ENCODE measurements at places on chromosomes 13 and 19. TPM values are rescaled to one million over a fixed set of nuclear protein-coding genes. Genes with fewer than 3 reads are reported as not detected.

CD209 gene
- not detected for total RNA-seq

DNA sequence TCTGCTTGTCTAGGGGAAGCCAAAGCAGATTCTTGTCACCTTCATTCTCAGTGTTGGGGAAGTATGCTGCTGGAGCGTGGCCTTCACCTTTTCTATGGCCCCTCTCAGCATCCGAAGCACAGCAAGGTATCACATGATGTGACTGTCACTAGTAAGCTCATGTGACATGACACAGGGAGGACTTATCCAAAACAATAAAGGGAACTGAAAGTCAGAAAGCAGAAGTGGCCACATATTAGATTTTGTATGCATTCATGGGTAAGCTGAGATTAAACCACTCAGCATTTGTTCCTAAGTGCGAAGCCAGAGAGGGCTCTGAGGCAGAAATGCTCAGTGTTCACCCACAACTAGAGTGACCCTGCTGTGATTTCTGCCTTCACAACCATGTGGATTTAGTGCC, 72.8 kb upstream of the PCDH8 start:
- no peaks in the 10 kb centered on the region for H3K4me1 ChIP-seq
- no peak overlapping the region for H3K27ac ChIP-seq
- no peak overlapping the region for H3K4me3 ChIP-seq
- H3K27me3 ChIP-seq = peaks cover 7% of the 10 kb centered on the region

GRCh38 chr13:42762251-42762650, 19.1 kb upstream of the FAM216B start:
- H3K27ac ChIP-seq = peak overlapping the region; percentile 23
- H3K4me3 ChIP-seq = no peak overlapping the region
- DNase-seq = peak; percentile 36
- H3K4me1 ChIP-seq = peaks cover 7% of the 10 kb centered on the region
- H3K36me3 ChIP-seq = no peaks in the 10 kb centered on the region

DNA sequence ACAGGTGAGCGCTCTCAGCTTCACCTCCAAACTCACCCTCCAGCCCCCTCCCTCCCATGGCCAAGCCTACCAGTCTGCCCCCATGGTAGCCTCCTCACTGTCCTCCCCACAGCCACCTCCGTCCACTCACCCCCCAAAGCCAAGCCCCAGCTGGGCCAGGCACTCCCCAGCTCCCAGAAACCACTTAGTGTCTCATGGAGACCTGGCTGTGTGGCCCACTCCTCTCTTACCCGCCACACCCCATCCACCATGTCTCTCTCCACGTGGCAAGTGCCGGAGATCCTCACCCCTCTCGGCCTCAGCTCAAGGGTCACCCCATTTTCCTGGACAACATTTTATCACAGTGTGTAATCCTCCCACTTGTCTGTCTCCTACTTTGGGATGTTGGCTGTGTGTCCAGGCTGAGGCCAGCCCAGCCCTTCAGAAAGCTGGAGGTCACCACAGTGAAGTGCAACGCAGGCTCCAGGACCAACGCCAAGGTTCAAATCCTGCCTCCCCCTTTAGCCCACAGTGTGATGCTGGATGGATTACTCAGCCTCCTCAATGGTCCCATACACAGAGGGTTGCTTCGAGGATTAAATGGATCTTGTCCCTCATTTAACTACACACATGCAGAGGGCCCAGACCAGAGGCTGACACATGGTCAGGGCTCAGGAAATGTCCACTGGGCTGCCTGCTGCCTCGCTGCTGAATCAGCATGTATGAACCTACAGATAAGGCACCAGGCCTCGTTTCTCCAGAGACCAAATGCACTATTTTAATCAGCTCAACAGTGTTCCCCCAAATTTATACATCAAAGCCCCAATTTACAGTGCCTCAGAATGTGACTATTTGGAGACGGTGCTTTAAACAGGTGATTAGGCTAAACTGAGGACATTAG, 71.3 kb downstream of the CEBPG start:
- H3K27me3 ChIP-seq = no peaks in the 10 kb centered on the region
- no peaks in the 10 kb centered on the region for H3K36me3 ChIP-seq
- no peak overlapping the region for H3K27ac ChIP-seq
- H3K4me1 ChIP-seq = no peaks in the 10 kb centered on the region

CEACAM6 gene
- 7.1 TPM for total RNA-seq

TEX26 gene
- not detected for total RNA-seq

PRSS57 gene
- total RNA-seq = not detected

DNA sequence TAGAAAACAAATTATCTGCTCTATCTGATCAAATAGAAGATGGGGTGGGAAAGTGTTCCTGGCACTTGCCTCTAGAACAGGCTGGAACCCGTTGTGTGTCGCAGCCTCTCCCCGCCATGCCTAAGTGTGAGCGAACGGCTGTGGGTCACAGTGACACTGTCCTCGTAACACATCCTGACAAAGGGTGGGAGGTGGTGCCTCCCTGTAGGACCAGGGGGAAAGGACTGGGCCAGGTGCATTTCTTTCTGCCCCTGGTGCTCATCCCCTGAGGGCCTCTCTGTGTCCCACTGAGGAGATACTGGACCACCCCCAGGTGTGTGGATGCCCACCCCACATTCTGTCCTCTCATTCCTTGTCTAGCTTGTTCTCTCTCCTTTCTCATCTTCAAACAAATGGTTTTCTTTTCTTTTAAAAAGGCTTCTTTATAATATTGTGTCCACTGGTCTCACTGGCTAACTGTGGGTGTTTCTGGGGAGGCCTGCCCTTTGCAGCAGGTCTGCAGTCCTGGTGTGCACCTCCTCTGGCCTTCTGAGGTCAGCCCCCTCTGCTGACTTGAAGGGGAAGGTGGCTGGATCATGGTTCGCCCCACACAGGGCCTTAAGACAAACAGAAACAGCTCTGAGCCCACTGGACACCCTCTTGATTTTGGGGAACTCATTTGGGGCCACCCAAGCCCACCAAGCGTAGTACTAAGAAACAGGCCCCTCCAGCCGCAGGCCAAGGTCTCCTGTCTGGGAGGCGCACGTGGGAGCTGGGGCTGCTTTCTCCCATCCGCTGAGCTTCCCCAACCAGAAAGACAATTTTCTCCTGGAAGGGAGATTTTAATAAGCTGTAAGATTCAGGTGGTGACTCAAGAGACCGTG, 152.5 kb upstream of the SOX1 start:
- no peaks in the 10 kb centered on the region for H3K36me3 ChIP-seq
- H3K4me1 ChIP-seq = no peaks in the 10 kb centered on the region
- DNase-seq = no peak
- peaks cover 52% of the 10 kb centered on the region for H3K27me3 ChIP-seq
- H3K27ac ChIP-seq = no peak overlapping the region

DNA sequence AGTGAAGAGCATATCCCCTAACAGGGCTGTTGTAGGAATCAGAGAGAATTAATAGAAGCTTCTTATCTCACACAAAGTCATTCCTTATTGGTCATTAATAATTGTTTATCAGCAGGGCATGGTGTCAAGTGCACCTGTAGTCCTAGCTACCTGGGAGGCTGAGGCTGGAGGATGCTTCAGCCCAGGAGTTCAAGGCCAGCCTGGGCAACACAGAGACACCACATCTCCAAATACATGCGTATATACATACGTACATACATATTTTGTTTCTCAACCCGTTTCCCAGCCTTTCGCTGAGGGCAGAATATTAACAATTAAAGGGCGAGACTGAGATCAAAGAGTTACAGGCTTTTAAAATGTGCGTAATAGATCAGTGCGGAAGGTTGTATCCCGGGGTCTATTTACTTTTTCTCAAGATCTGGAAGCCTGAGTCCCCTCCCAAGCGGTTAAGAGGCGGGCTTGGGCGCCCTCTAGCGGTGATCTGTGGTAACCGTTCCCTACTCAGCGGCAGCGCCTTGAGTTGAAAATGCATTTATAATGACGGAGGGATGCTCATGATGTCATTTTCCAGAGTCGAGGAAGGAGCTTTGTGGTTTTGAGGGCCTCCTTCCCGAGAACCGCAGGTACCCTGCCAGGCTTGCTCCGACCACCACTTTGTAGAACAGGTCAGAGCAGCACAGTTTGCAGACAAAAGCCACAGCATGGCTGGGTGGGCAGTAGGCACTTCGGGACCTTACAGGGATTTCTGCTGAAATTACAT, 169.6 kb upstream of the GPR12 start:
- H3K4me1 ChIP-seq = no peaks in the 10 kb centered on the region
- no peaks in the 10 kb centered on the region for H3K36me3 ChIP-seq
- DNase-seq = peak; percentile 76
- no peak overlapping the region for H3K27ac ChIP-seq

- no peak overlapping the region for H3K27ac ChIP-seq
- no peak overlapping the region for H3K4me3 ChIP-seq
- H3K27me3 ChIP-seq = no peaks in the 10 kb centered on the region
- DNase-seq = no peak
- no peaks in the 10 kb centered on the region for H3K36me3 ChIP-seq
These were observed 395.6 kb downstream of the KLF12 start for GRCh38 chr13:73738626-73739025.

DNA sequence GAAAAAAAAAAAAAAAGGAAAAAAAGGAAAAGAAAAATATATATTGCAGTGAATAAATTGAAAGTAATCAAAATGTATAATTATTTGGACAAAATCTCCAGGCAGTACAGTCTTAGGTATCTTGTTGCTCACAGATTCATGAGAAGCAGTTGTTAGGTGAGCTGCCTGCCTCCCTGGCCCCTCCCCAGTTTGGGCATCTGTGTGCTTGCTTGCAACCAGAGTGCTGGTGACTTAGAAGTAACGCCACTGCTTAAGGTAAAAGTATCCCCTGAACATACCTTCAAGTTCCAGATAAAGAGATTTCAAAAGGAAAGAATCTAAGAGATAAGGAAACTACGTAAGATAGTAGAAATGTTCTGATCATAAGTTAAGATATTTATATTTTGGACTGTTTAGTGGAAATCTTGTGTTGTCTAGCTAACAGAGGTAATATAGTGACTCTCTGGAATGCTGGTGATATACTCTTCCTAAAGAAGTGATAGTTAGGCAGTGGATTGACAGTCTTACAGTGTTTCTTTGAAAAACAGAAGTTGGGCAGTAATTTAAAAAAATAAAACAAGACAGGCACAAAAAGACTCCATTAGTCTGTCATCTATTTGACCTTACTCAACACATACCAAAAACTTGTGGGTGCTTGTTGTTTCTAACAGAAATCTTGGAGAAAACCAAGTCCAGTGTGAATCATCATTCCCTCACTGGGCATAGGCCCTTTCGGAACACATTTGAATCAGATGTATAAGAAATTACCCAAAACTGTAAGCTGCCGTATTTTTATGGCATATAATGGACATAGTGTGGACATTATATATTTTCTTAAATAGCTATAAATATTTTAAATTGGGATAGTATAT, 38.3 kb upstream of the KCTD4 start:
- H3K4me1 ChIP-seq = peaks cover 9% of the 10 kb centered on the region
- H3K36me3 ChIP-seq = no peaks in the 10 kb centered on the region
- no peak for DNase-seq
- no peak overlapping the region for H3K4me3 ChIP-seq

- DNase-seq = peak; percentile 80
- H3K36me3 ChIP-seq = no peaks in the 10 kb centered on the region
- H3K4me1 ChIP-seq = peaks cover 53% of the 10 kb centered on the region
- H3K27me3 ChIP-seq = no peaks in the 10 kb centered on the region
- H3K4me3 ChIP-seq = no peak overlapping the region
These were observed 3.4 kb downstream of the PBX4 start for GRCh38 chr19:19615086-19615485.

DNA sequence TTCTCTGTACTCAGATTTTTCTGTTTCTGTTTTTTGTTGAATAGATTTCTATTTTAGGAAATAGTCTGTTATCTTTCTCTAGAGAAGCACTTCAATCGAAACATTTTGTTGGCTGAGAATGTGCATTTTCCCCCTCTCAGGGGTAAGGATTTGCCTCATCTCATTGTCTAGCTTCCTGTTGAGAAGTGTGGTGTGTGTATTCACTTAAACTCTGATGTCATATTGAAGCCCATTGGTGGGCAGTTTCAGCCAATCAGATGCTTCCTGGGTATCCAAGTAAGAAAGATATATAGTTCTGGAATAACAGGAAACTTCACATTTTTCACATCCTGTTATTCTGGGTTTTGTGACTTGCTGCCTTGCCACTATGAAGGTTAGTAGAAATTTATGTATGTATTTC, 87.6 kb downstream of the ARHGEF7 start:
- no peak overlapping the region for H3K27ac ChIP-seq
- DNase-seq = peak; percentile 18
- no peaks in the 10 kb centered on the region for H3K27me3 ChIP-seq
- no peaks in the 10 kb centered on the region for H3K36me3 ChIP-seq
- H3K4me1 ChIP-seq = no peaks in the 10 kb centered on the region
- H3K4me3 ChIP-seq = no peak overlapping the region

DNA sequence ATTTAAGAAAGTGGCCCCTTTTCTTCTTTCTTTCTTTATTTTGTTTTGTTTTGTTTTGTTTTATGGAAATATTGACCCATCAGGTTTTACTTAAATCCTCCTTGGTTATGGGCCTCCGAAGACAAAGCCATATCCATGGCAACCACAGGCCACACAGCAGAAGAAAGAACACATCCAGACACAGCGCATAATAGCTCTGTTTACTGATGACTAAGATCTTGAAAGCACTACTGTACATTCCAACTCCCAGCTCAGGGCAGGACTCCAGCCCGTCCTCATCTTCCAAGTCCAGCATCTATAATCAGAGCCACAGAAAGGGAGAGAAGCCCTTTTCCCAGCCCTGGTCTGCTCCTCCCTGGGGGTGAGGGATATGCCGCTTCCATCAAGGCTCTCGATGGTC, 84.3 kb downstream of the NUFIP1 start:
- peaks cover 17% of the 10 kb centered on the region for H3K4me1 ChIP-seq
- H3K27me3 ChIP-seq = no peaks in the 10 kb centered on the region
- H3K36me3 ChIP-seq = no peaks in the 10 kb centered on the region
- H3K4me3 ChIP-seq = no peak overlapping the region
- DNase-seq = peak; percentile 75

DNA sequence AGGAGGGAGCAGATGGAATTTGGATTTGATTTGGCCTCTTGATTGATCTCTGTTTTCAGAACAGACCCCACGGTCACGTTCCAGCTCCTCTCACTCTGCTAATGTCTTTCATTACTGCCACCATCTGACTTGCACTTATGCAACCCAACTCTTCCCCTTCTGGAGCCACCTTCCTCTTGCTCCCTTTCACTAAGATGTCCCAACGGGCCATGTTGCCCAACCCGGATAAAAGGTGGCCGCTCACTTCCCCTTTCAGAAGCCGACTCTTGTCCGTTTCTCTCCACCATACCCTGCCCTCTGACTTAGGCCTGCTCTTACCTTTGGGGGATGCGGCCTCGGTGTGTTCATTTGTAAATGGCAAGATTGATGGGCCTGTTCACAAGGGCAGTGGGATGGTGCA, 27.4 kb upstream of the CYP4F8 start:
- H3K27me3 ChIP-seq = peaks cover 9% of the 10 kb centered on the region
- H3K27ac ChIP-seq = no peak overlapping the region
- no peak for DNase-seq
- H3K4me1 ChIP-seq = no peaks in the 10 kb centered on the region
- H3K4me3 ChIP-seq = no peak overlapping the region

Measured in PC-3 (cell line).